Stimulated activated CD4-positive, alpha-beta T cell treated with anti-CD3 and anti-CD28 coated beads, TNF-alpha, amount 100 ng/mL, for 1 hour (primary cell): ENCODE measurements at places on chromosomes 12 and 14.

DNA sequence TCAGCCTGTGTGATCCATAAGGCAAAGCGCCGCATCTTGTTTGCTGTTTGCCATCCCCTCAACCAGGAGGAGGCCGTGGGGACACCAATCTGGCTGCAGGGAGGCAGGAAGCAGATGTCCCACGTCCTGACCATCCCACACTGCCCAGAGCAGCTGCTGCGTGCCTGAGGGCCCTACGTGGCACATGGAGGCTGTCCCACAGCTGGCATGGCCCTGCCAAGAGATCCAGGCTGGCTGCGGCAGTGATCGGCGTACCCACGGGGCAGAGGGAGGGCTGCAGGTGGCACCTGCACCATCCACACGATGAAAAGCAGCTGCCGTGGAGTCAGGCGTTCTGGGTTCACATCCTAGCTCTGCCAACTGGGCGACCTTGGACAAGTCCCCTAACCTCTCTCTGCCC, 42.0 kb downstream of the NCOR2 start:
- DNase-seq = no peak

GRCh38 chr14:51525739-51526138, 126.0 kb upstream of the FRMD6 start:
- DNase-seq = no peak

DNA sequence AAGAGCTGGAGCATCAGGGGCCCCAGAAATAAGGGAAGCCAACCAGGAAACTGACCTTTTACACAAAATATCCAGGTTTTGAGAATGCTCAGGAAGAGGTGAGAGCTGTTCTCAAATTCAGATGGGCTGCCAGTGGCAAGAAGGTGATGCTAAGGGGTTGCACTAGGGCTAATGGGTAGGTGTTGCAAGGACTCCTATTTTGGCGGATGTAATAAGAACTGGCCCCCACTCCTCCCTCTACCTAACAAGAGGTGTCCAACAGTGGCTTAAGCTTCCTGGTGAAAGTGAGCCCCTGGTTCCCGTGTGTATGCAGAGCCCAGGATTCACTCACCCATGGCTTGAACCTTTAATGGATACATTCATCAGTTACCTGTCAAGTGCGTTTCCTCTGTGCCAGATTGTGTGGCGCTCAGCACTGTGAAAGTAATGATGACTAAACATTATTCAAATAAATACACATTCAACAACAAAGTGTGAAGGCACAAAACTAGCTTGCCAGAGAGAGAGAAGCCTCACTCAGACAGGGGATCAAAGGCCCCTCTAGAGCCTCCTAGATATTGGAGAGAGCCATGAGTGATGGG, 705 bp upstream of the CHGA start:
- no peak for DNase-seq

GRCh38 chr12:120842595-120842994, 61.6 kb downstream of the SPPL3 start:
- no peak for DNase-seq

- no peak for DNase-seq
These were observed 174.5 kb downstream of the MYRFL start for GRCh38 chr12:69999561-69999960.

DNA sequence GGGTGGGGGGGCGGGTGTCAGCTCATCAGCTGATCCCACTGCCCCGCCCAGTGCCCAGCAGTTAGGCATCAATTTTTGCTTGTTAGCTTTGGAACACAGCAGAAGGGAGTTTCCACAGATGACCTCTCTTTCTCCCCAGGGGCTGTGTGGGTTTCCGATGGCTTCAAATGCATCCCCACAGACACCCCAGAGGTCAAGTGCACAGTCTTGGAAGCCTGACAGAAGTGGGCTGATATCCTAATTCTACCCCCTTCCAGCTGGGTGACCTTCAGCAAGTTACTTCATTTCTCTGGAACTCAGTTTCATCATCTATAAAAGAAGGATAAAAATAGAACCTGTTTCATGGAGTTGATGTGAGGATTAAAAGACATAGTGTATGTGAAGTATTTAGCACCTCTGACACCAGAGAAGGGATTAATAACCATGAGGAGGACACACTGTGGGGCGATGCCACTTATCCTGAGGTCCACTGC, 22.0 kb downstream of the TTC9 start:
- DNase-seq = no peak

DNA sequence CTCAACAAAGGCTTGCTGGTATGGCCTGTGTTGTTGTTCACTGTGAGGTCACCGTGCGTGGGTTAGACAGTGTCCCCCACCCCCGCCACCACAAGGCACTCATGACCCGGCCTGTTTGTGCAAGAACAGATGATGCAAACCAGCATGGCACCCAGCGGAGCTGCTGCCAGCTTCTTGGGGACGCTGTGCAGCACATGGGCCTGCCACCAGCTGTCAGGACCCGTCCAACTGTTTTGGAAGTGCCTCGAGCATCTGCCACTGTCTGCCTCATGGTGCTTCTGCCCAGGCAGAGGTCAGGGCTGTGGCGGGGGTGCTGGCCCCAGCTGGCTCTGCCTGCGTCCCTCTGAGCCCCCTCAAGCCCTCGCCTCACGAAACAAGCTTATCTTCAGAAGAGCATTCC, 1.5 kb downstream of the ASB2 start:
- DNase-seq = no peak

DNA sequence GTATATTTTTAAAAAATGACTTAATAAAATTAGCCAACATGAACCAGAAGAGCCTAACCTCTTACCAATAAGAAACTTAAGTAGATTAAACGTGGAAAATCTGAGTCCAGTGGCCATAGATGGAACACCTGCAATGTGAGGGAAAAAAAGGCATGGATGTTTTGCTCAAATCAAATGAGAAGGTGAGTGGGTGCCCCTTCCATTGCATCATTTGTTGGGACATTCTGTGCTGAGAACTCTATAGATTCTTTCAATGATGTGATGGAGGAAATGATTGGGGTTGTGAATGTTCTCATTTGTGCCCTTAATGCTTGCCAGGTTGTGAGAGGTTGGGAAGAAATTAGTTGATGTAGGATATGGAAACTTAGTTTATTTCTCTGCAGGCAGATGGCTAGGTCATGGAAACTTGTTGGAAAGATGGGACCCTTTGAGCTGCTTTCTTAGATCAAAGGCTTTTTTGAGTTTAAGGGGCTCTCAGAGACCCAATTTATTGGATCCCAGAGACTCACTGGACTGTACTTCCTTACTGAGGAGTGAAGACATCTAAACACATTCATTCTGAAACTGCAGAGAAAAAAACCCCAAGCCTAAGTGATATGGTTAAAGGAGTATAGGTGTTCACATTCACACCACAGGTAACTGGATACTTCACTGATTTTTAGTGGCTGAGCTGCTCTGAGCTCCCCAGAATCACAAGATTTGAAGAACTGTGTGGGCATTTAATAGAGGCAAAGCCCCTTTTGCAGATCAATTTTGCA, 95.9 kb downstream of the DACT1 start:
- no peak for DNase-seq
